Fibroblast of skin of abdomen (primary cell): ENCODE measurements at places on chromosomes 3 and 15.

GRCh38 chr15:31263751-31264558 lies 62.7 kb upstream of the KLF13 start:
- DNase-seq, result no peak

DNA sequence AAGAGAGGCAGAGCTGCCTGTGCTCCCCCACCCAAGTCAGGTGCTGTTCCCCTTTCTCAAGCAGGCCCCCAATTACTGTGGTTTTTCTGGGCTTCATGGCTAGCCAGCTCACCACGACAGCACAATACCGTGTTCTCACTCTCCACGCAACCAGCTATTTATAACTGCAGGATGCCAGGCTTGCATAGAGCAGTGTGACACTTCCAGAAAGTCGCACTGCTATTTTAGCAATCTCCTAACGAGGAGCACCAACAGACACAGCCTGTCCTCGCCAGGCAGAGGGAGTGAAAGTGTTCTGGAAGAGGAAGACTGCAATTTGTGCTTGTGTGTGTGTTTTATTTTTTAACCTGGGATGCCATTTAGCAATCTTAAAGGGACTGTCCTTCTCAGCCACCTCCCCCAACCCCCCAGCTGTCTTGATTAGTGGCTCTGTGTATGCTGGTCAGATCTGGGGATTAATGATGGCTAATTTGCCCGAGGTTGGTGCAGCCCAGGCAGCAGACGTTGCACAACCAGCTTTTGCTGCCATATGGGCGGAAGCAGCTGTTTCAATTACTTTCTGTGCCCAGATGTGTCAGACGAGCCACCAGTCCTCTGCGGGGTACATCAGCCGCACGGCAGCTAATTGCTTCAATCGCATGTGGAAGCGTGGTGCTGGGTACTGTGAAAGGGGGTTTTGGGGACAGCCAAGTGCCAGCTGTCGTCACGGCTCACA lies 268.0 kb upstream of the ARRDC4 start:
- DNase-seq, result no peak

DNA sequence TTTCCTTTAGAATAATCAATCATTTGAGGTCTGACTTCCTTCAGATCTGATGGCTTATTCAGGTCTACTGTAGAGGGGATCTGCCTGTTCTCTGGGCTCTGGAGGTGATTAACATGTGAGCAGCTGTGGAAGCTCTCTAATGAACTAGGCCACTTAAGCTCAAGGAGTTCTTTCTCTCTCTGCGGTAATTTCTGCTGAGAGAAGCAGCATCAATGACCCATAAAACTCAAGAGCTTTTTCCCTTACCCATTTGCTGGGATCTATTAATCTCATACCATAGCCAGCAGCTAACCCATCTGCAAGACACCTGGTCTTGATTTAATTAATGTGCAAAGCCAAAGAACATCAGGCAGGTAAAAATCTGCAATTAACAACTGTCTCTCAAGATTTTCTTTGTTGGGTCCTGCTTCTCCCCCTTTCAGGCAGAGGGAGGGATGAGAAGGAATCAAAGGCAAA lies 73.2 kb upstream of the DLG1 start:
- peak; percentile 48 for DNase-seq

- no peak for DNase-seq
Measured at GRCh38 chr3:65633018-65633638, 405.6 kb downstream of the MAGI1 start.

- DNase-seq, result no peak
Measured at GRCh38 chr3:134007819-134008218, 21.9 kb downstream of the SLCO2A1 start.
